ENCODE measurements at places on chromosomes 13 and 19. TPM values are rescaled to one million over a fixed set of nuclear protein-coding genes. Genes with fewer than 3 reads are reported as not detected.

TMEM143 gene
- 3.8 TPM for total RNA-seq

CLC gene
- not detected for total RNA-seq

TSSK6 gene
- total RNA-seq: 0.58 TPM

ADAMTSL5 gene
- 0.23 TPM for total RNA-seq

ZNF543 gene
- 5.7 TPM for total RNA-seq

ADM5 gene
- total RNA-seq: 1.9 TPM

CYP2A7 gene
- not detected for total RNA-seq

OR7A10 gene
- not detected for total RNA-seq

TMEM59L gene
- total RNA-seq: not detected

COX6B2 gene
- total RNA-seq: 0.23 TPM

PNMA8B gene
- 0.92 TPM for total RNA-seq

NPAS1 gene
- total RNA-seq: 0.63 TPM

PCP2 gene
- total RNA-seq: not detected

FREM2 gene
- 1.0 TPM for total RNA-seq

DHDH gene
- total RNA-seq: 0.35 TPM

UNC13A gene
- total RNA-seq: 0.06 TPM

IL11 gene
- 31.0 TPM for total RNA-seq

TRAPPC5 gene
- total RNA-seq: 110 TPM

AMER2 gene
- 0.29 TPM for total RNA-seq

CTXN1 gene
- 42.8 TPM for total RNA-seq

All from epithelial cell of proximal tubule (primary cell).